ENCODE measurements at places on chromosomes 1 and 21.
A peak's percentile ranks its signal among the peaks of the same experiment; 100 is the strongest.

GRCh38 chr21:19123525-19123924, 719.9 kb upstream of the TMPRSS15 start:
- no peak for DNase-seq

- no peak for DNase-seq
Measured at GRCh38 chr1:14894811-14895560, 258.6 kb upstream of the TMEM51 start.

- no peak for DNase-seq
Measured at GRCh38 chr1:219227360-219228057, 53.8 kb downstream of the LYPLAL1 start.

DNA sequence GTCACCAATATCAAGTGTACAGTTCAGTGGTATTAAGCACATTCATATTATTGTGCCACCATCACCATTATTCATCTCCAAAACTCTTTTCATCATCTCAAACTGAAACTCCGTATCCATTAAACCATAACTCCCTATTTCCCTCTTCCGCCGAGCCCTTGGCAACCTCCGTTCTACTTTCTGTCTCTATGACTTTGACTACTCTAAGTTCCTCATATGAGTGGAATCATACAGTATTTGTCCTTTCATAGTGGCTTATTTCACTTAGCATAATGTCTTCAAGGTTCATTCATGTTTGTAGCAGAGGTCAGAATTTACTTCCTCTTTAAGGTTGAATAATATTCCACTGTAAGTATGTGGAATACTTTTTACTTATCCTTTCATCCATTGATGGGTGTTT, 21.7 kb downstream of the SELP start:
- DNase-seq, result peak; percentile 45

DNA sequence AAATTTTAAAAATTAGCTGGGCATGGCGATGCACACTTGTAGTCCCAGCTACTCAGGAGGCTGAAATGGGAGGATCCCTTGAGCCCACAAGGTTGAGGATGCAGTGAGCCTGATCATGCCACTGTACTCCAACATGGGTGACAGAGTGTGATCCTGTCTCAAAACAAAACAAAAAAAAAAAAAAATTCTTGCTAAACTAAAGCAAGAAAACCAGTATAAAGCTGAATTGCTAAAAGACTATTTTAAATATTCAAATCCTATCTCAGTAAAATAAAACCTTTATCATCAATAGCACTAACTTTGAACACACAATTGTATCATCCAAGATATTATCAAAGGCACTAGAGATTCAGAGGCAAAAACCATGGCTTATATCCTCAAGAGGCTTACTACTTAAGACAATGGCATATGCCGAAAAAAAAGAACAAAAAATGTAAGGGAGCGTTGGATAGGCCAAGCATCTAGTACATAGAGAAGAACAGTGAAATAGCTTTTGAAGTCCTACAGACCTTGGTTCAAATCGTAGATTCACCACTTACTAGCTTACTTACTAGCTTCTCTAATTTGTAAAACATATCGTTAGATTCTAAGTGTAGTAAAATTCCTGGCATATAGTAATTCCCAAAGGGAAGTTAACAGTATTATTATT, 3.6 kb downstream of the EPS15 start:
- DNase-seq, result no peak

- no peak for DNase-seq
Measured at GRCh38 chr21:30695956-30696355, 22.6 kb downstream of the KRTAP21-3 start.

GRCh38 chr1:93694039-93694438, 12.4 kb upstream of the BCAR3 start:
- DNase-seq, result no peak

DNA sequence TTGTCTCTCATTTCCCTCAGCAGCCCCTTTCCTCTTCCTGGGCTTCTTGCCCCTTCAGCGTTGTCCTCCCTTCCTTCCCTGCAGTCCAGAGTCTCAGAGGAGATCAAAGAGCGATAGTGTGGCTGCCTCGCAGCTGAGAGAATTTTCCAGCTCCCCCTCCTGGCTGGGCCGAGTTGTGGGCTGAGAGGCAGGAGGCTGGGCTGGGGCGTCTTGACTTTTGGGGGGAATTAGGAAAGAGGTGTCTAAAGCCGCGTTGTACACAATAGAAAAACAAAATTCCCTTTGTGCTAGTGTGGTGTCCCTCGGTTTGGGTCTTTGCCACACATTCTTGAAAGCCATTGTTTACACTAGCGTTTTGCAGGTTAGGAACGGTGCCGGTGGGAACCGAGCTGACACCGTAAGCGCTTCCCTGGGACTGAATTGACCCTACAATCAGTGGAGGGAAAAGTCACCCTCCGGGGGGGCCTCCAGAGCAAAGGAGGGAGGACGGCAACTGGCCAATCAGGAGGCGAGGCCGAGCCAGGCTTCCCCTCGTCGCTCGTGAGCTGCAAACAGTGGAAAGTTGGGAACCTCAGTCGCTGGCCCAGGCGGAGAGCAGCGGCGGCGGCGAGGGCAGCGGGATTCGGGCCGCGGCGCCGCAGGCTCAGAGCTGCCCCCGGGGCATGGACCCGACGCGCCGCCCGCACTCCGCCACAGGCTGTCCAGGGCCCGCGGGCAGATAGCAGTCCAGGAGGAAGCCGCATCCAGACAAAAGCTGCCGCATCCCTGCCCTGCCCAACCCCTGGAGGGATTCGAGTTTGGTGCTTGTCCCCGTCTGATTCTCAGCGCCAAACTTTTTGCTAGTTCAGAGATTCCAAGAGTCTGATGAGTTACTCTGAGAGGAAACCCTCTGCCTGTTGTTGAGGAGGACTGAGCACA, at the start of gene HMCN1:
Gene HMCN1 (plus strand): TSS at position 574 of the 918 bp plus-strand sequence. CDS start 389 bp downstream, outside the sequence.
- peak; percentile 24 for DNase-seq

DNA sequence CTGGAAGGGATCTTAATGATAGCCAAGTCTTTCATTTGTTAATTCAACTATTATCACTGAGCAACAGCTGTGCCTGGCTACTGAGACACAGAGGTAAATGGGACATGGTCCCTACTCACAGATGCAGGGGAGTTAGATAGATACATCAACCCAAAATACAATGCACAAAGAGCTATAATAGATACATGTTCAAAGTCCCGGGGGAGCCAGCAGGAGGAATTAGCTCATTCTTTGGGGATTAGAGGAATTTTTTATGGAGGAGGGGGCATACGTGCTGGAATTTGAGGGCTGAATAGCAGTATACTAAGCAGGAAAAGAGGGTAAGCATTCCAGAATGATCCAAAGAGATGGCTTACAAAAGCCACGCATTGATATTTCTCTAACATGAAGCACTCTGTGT, 34.6 kb downstream of the C8B start:
- DNase-seq, result no peak

DNA sequence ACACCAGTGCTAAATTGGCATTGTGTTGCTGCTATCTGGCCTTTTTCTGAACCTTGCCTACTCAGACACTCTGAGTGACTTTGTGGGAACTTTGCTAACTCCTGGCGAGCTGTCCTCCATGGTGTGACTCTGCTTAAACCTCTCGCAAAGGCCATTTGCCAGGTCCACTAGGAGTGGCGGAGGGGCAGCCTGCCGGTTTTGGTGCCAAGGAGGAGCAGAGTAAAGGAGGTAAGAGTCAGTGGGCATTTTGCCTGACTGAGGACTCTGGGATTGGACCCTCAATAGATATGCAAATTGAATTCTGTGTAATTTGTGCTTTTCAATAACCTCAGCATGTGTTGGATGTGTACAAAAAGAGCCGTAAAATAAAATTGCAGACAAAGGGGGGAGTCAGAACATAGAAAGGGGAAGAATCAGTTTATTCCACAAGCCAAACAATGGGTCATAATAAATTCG, 386.6 kb upstream of the NFIA start:
- DNase-seq, result no peak

- no peak for DNase-seq
Measured at GRCh38 chr1:45973121-45973520, 159.3 kb downstream of the PIK3R3 start.

DNA sequence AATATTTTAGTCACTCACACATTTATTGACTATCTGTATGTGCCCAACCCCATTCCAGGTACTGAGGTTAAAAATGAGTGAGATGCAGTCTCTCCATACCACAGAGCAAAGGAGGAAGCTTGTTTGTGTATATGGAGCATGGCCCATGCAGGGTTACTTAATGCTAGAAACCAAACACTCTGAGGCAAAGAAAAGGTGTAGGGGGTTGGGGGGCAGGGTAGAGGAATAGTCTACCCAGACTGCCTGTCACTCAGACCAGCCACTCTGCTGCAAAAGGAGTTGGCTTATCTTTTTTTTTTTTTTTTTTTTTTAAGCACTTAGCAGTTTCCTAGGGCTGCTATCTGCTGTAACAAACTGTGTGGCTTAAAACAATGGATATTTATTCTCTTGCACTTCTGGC, 19.8 kb downstream of the PGM1 start:
- no peak for DNase-seq

DNA sequence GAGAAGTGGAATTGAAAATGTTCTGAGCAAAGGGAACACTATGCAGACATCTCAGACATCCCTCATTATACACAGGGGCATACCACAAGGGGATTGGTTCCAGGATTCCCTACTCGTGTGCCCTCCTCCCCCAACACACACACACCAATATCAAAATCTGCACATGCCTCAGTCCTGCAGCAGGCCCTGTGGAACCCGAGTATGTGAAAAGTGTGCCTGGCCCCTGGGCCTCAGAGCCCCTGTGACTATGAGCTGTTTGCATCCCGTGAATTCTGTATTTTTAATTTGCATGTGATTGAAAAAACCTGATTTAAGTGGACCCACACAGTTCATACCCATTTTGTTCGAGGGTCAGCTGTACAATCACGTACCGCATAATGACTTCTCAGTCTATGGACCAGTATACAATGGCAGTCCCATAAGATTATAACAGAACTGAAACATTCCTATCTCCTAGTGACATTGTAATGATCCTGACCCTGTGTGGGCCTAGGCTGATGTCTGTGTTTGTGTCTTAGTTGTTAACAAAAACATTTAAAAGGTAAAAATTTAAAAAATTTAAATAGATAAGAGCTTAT, 11.3 kb downstream of the POU2F1 start:
- DNase-seq, result no peak

GRCh38 chr1:88324899-88325298, 359.2 kb upstream of the PKN2 start:
- no peak for DNase-seq

- no peak for DNase-seq
Measured at GRCh38 chr1:246254854-246255253, 252.2 kb downstream of the SMYD3 start.

- no peak for DNase-seq
Measured at GRCh38 chr1:36247538-36247937, 23.3 kb downstream of the THRAP3 start.

DNA sequence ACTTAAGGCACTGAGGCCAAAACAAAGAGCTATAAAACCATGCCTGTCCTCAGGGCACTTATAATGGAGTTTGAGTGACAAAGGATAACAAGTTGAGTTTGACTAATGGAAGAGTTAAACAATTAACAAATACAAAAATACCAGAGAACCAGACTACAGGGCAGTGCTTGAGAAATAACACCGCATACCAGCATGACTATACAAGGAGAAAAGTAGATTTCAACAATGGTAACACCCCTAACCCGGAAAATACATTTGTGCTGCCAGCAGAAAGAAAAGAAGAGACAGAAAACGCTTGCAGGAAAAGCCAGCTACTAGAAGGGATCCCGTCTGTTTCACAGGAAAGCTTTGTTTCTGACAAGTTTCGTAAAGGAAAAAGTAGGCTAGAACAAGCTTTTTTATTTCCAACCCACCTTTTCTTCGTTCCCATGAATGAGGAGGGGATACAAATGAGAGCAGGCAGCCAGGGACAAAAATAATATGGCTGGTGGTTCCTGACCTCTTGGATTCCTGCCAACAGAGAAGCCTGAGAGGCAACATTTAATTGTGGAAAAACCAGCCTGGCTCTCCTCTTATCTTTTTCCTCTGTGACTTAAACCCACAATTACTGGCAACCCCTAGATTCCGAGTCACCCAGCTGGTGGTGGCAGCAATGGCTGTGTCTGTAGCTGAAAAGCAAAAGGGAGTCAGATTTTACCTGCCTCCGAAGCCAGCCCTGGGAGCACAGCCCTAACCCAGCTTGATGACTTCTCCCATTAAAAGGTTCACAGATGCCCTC, 56.5 kb downstream of the WLS start:
- no peak for DNase-seq

- DNase-seq, result no peak
Measured at GRCh38 chr1:19484338-19484797, 971 bp downstream of the CAPZB start.

GRCh38 chr1:109569323-109569722, 20.9 kb downstream of the GNAI3 start:
- no peak for DNase-seq

DNA sequence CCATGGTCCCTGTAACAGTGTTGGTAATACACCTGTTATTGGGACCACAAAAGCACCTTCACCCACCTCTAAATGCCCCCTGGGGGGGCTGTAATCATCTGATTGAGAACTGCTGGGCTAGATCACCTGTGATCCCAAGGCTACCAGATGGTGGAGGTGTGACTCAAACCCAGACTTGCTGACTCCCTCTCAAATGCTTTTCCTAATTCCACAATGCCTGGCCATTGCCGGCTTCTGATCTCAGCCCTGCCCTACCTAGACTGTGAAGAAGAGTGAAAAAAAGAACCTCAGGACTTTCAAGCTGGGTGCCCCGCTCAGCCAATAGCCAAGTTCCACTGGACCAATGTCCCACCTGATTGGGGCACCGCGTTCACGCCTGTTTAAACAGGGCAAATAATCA, 9.6 kb downstream of the TMEM9 start:
- no peak for DNase-seq

GRCh38 chr1:65255035-65255655, 54.2 kb upstream of the DNAJC6 start:
- no peak for DNase-seq

GRCh38 chr1:85047144-85047471, 1.2 kb downstream of the MCOLN3 start:
- no peak for DNase-seq

DNA sequence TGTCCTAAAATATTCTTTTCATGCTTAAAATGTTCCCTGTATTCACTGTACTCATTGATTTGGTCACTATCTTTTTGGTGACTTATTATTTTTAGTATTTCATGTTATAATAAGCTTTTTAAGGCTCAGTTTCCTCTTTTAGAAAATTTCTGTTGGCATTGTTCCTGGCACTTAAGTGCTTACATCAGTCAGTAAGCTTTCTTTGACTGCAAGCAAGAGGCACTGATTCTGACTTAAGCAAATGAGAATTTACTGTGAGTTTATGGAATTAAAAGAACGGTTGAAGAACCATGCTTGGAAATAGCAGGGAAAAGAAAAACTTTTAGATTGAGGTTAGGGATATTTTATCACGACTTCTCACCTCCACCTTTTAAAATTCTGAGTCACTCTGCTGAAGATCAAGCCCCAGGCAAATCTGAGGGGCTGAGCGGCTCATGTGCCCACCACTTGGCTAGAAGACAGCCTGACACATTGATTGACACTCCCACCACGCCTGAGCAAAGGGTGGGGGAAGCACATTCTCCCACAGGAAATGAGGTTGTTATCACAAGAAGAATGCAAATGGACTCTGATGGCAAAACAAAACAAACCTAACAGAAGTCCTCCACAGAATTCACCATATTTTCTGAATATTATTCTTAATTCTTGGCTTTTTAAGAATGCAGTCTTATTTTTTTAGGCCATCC, 102.8 kb downstream of the KCTD3 start:
- no peak for DNase-seq

Measured in inflammatory macrophage treated with lipopolysaccharide for 1 hour (primary cell).